GM23248 (cell line): ENCODE measurements at places on chromosomes 16 and 17. TPM values are rescaled to one million over a fixed set of nuclear protein-coding genes. Genes with fewer than 3 reads are reported as not detected.

DNA sequence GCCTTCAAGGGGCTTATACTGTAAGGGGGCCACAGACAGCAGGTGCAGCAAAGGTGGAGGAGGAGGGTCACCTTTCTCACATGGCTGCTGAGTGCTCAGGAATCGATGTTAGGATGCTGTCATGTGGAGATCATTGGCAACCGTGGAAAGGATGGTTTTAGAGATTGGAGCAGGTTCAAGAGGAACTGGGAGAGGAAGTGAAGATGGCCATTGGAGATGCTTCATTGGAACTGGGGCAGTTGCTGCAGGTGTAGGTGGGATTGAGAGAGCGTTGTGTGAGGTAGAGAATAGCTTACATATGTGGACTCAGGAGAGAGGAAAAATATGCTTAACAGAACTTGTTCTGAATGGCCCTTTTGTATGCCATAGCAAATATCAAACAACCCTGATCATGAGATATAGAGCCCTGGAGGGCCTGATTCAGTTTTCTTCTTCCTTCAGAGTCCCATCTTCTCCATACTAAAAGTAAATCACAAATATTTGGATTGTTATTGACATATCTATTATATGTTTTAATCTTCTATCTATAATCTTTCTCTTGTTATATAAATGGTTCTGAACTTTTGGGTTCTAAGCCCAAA lies 40.8 kb downstream of the LDHD start:
- H3K36me3 ChIP-seq, result no peaks in the 10 kb centered on the region
- H3K4me3 ChIP-seq, result no peak overlapping the region
- 0 out of 2 replicates have a peak, but pooled peaks cover 4% of the 10 kb centered on the region for H3K4me1 ChIP-seq
- no peaks in the 10 kb centered on the region for H3K27me3 ChIP-seq
- no peak overlapping the region for H3K27ac ChIP-seq
- DNase-seq, result no peak

DNA sequence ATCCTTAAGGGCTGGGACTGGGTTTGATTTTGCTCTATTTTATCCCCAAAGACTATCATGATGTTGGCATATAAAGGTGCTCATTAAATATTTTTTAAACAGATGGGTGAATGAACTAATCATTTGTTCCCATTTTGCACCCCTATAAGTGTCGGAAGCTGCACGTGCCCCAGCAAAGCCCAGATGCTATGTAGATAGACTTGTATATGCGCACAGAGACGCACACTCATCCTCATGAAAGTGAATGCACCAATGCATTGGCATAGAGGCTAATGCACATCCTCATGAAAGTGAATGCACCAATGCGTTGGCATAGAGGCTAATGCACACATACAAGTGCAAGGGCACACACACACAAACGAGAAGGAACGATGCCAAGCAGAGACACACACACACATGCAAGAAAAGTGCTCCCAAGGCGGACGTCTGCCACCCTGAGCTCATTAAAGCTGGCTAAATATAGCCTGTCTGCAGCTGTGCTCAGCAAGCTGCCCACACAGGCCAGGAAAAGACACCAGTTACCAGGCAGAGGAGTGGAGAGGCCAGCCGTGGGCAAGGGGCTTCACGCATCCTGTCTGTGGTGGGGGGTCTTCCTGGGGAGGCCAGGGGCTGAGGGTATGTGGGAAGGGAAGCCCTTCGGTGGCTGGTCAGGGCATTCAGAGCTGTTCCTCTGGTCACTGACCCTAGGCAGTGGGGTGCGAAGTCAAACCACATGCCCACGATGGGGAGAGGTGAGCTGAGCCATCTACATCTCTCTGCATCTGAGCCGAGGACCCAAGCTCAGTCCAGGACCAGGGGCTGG lies 52.6 kb downstream of the PIMREG start:
- no peaks in the 10 kb centered on the region for H3K36me3 ChIP-seq
- DNase-seq, result peak; percentile 28
- no peaks in the 10 kb centered on the region for H3K27me3 ChIP-seq
- H3K4me3 ChIP-seq, result no peak overlapping the region

GRCh38 chr17:43019418-43019817 lies 2.8 kb downstream of the VAT1 start:
- H3K27ac ChIP-seq, result peak overlapping the region; percentile 65
- peak; percentile 65 for DNase-seq
- H3K4me1 ChIP-seq, result peaks cover 25% of the 10 kb centered on the region
- no peaks in the 10 kb centered on the region for H3K27me3 ChIP-seq
- H3K36me3 ChIP-seq, result peaks cover 7% of the 10 kb centered on the region; the same call in 1 of the 2 replicates

- H3K27ac ChIP-seq, result no peak overlapping the region
- H3K36me3 ChIP-seq, result no peaks in the 10 kb centered on the region
- H3K4me1 ChIP-seq, result peaks cover 39% of the 10 kb centered on the region
- no peak for DNase-seq
- H3K27me3 ChIP-seq, result no peaks in the 10 kb centered on the region; the same call in 1 of the 2 replicates
- no peak overlapping the region for H3K4me3 ChIP-seq
These were observed 251.2 kb upstream of the ELAC2 start for GRCh38 chr17:13268791-13269595.

- no peaks in the 10 kb centered on the region for H3K27me3 ChIP-seq
- H3K4me3 ChIP-seq, result no peak overlapping the region
- no peaks in the 10 kb centered on the region for H3K4me1 ChIP-seq
- H3K36me3 ChIP-seq, result no peaks in the 10 kb centered on the region
These were observed 791.4 kb upstream of the RBFOX1 start for GRCh38 chr16:6541267-6541666.

DNA sequence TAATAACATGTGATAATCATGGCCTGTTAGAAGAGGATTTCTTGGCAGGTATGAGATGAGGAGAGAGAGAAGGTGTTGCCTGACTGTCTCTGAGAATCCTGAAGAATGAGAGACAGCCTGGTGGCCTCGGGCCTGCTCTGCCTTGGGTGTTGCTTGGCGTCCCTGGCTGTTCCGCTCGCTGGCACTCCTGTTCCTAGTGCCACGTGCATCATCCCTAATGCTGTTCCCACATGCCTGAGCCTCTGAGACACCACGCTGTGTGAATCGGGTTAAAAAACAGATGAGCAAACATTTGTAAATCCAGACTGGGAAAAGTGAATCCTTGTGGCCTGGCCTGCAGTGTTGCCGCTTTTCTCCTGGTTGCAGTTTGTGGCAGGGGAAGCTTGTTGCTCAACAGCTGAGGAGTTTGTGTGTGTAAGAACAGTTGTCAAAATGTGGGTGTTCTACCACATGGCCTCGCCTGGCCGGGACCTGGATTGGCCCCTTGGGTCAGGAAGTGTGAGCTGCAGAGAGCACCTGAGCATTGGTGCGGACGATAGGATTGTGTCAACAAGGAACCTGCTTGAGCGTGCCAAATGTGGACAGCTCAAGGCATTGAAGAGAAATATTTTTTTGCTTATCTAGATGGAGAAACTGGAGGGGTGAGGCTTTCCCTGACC lies 22.0 kb downstream of the UBN1 start:
- H3K4me1 ChIP-seq, result no peaks in the 10 kb centered on the region
- no peak overlapping the region for H3K27ac ChIP-seq
- H3K36me3 ChIP-seq, result peaks cover 10% of the 10 kb centered on the region; the same call in 1 of the 2 replicates
- no peaks in the 10 kb centered on the region for H3K27me3 ChIP-seq
- DNase-seq, result no peak
- H3K4me3 ChIP-seq, result no peak overlapping the region

GRCh38 chr16:88815227-88815626 lies 3.5 kb upstream of the APRT start:
- H3K27ac ChIP-seq, result no peak overlapping the region
- DNase-seq, result no peak
- no peaks in the 10 kb centered on the region for H3K36me3 ChIP-seq
- peaks cover 6% of the 10 kb centered on the region; the same call in 1 of the 2 replicates for H3K4me1 ChIP-seq

CCL7 gene
- 4.9 and 7.3 TPM in 2 replicates for total RNA-seq

DNA sequence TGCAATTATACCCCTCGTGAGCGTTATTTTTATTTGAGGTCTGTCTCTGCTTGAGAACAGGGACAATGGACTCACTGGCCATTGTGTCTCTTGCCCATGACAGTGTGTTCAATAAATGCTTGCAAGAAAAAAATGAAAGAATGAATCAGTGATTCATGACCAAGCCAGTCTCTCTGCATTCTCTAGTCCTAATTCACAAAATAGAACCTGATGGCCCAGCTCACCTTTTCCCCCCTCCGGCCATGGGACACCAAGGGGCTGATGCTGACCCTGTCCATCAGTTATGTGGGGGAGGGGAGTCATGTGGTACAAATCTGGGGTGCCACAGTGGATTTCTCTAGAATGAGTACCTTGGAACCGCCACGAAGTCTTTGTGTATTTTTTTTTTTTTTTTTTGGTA lies 38.2 kb downstream of the CCDC42 start:
- H3K4me1 ChIP-seq, result no peaks in the 10 kb centered on the region
- no peak overlapping the region for H3K27ac ChIP-seq
- H3K27me3 ChIP-seq, result peaks cover 40% of the 10 kb centered on the region

GRCh38 chr17:45747911-45748310 lies 36.2 kb upstream of the CRHR1 start:
- DNase-seq, result no peak
- no peaks in the 10 kb centered on the region for H3K4me1 ChIP-seq
- H3K36me3 ChIP-seq, result no peaks in the 10 kb centered on the region
- no peak overlapping the region for H3K27ac ChIP-seq
- H3K27me3 ChIP-seq, result peaks cover 25% of the 10 kb centered on the region
- H3K4me3 ChIP-seq, result no peak overlapping the region

- no peaks in the 10 kb centered on the region; the same call in 1 of the 2 replicates for H3K36me3 ChIP-seq
- H3K27me3 ChIP-seq, result no peaks in the 10 kb centered on the region
- peak overlapping the region; percentile 100 for H3K4me3 ChIP-seq
- H3K4me1 ChIP-seq, result peaks cover 22% of the 10 kb centered on the region
These were observed 584 bp upstream of the TNRC6A start for GRCh38 chr16:24728891-24729242.

DNA sequence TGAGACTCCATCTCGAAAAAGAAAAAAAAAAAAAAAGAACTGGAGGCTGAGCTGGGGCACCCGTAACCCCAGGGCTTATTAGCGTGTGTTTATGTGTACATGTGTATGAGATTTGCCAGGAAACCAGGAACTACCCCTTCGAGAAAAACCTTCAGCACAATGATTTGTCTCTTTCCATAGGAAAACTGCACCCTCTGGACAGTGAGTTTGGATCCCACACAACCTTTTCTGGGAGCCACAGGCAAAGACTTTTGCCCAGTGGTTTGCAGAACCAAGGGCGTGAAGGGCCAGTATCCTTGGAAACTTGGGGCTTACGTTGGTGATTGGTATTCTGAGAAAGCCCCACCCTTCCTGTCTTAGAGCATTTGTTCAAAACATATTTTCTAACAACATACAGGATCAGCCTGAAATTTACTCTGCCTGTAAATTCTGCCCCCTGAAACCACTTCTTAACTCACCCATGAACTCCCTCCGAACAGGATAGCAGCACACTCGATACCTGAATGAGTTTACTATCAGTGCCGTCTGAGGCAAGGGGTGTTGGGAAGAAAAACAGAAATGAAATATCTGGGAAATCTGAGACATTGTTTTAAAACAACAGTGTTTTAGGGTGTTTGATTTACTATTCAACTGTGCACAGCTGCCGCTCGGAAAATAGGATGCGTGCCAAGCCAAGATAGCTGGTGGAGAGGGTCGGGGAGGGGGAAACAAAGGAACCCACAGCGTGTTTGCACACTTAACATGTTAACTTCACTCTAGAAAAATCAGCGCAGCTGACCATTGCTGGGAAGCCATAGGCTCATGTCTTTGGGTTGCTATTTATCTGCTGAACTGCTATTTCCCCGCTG lies 40.2 kb upstream of the MAF start:
- no peak overlapping the region for H3K4me3 ChIP-seq
- H3K4me1 ChIP-seq, result no peaks in the 10 kb centered on the region
- DNase-seq, result no peak
- no peak overlapping the region for H3K27ac ChIP-seq
- no peaks in the 10 kb centered on the region for H3K27me3 ChIP-seq

DNA sequence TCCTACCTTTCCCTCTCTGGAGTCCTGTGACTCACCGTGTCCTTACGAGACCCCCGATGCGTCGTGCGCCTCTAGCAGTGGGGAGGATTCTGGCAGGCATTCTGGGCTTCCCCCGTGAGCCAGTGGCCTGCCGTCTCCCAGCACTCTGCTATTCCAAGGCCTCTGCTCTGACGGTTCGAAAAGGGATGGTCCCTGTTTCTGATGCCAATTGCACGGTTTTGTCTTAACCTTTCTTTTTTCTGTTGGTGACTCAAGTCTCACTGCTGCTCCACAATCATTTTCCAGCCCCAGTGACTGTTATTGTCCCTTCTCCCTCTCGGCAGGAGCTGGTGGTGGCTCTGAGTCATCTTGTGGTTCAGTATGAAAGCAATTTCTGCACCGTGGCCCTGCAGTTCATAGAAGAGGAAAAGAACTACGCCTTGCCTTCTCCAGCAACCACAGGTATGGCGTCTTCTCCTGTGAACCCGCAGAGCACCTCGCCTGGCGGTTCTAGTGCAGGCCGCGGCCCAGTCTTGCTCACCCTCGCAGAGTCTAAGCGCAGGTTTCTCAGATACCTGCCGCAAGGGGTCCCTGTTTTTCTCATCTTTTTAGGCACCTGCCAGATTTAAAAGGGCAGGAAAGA lies 100.1 kb upstream of the CHMP6 start:
- H3K27me3 ChIP-seq, result no peaks in the 10 kb centered on the region
- peaks cover 21% of the 10 kb centered on the region for H3K4me1 ChIP-seq
- H3K36me3 ChIP-seq, result no peaks in the 10 kb centered on the region
- peak overlapping the region; percentile 58 for H3K4me3 ChIP-seq
- DNase-seq, result peak; percentile 95

GRCh38 chr17:6556121-6557039 lies at the start of gene PITPNM3:
Gene PITPNM3, minus strand, starts transcription at chr17:6556555. Its CDS starts 149 bp downstream, at chr17:6556406.
- no peaks in the 10 kb centered on the region for H3K36me3 ChIP-seq
- no peak within 1 kb of the TSS for H3K27ac ChIP-seq
- 0 out of 2 replicates have a peak, but pooled peaks cover 3% of the 10 kb centered on the region for H3K4me1 ChIP-seq
- peak within 1 kb of the TSS; percentile 72 for H3K4me3 ChIP-seq
- peak; percentile 58 for DNase-seq
- no peaks in the 10 kb centered on the region for H3K27me3 ChIP-seq

DNA sequence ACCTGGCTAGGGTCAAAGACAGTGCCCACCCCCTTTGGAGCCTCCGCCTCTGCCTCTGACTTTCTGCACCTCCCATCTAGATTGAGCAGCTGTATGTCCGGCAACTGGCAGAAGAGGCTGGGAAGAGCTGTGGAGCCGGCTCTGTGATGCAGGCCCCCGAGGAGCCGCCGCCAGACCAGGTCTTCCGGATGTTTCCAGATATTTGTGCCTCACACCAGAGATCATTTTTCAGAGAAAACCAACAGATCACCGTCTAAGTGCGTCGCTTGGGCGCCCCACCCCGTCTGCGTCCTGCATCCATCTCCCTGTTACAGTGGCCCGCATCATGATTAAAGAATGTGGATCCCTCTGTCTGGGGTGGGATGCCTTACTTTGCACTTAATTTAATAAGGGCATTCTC lies 22.1 kb downstream of the IRF8 start:
- no peaks in the 10 kb centered on the region for H3K4me1 ChIP-seq
- peaks cover 39% of the 10 kb centered on the region for H3K27me3 ChIP-seq
- no peak for DNase-seq
- H3K27ac ChIP-seq, result no peak overlapping the region
- no peaks in the 10 kb centered on the region for H3K36me3 ChIP-seq
